ENCODE measurements at places on chromosomes 7 and 10. TPM values are rescaled to one million over a fixed set of nuclear protein-coding genes. Genes with fewer than 3 reads are reported as not detected.

Gene LIPM
- total RNA-seq = 33.0 TPM

Gene CXCL12
- total RNA-seq = 13.9 TPM

GRCh38 chr7:115722302-115722977 lies 308.1 kb downstream of the TFEC start:
- H3K4me1 ChIP-seq = no peaks in the 10 kb centered on the region
- H3K27me3 ChIP-seq = no peaks in the 10 kb centered on the region
- no peaks in the 10 kb centered on the region for H3K36me3 ChIP-seq
- DNase-seq = no peak
- H3K27ac ChIP-seq = no peak overlapping the region

- H3K4me3 ChIP-seq = no peak overlapping the region
- H3K27ac ChIP-seq = no peak overlapping the region
- no peaks in the 10 kb centered on the region for H3K27me3 ChIP-seq
- no peaks in the 10 kb centered on the region for H3K4me1 ChIP-seq
- H3K36me3 ChIP-seq = no peaks in the 10 kb centered on the region
These were observed 912.9 kb downstream of the SORCS1 start for GRCh38 chr10:106251573-106251972.

DNA sequence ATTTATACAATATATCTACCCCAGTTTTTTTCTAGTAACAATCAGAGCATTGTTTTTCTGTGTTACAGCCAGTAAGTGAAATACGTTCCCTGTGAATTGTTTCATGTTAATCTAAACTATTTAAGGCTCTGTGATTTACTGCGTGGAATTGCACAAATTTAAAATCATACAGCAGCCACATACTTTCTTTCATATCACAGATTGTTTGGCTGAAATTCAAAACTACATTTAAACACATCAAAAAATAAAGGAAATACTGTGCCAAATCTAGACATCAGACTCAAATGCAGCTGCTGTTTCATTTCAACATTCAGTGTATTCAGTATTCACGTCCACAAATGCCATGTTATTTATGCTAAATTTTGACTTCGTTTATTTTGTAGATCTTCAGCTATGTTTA lies 242.6 kb upstream of the HGF start:
- H3K27me3 ChIP-seq = no peaks in the 10 kb centered on the region
- H3K4me3 ChIP-seq = no peak overlapping the region
- H3K4me1 ChIP-seq = no peaks in the 10 kb centered on the region
- DNase-seq = no peak
- H3K27ac ChIP-seq = no peak overlapping the region

DNA sequence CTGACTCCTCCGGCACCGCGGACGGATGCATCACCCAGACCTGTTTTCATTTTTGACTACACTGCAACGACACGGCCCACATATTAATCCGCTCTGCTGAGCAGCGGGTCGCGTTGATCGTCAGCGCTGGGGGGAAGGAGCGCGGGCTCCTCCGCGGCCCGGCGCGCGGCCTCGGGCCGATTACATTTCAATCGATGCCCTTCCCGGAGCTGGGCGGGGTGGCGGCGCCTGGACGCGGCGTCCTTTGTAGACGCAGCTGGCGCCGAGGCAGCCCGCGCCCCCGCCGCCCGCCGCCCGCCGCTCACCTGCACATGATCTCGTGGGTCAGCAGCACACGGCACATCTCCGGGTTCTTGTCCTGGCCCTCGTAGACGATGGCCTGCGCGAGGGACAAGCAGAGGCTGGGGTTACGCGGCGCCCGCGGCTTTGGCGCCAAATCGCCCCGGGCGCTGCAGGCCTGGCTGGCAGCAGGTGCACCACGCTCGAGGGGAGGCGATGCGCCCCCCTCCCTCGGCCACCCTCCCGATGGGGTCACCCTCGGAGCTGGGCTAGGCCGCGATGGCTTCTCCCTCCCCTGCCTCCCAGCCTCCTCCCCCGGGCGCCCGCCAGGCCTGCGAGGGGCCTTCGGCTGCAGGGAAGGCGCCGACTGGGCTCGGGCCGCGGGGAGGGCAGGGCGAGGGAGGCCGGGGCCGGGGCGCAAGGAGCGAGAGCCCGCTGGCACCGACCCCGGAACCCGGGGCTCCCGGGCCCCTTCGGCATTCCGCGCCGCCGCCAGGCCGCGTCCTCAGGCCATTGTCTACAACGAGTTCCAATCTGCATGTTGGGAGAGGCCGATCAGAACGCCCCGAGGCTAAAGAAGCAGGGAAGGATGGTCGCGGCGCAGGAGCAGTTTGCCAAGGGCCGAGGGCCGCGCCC lies 5.2 kb downstream of the EBF3 start:
- H3K4me1 ChIP-seq = peaks cover 39% of the 10 kb centered on the region
- no peak overlapping the region for H3K27ac ChIP-seq
- H3K27me3 ChIP-seq = peaks cover 99% of the 10 kb centered on the region
- H3K36me3 ChIP-seq = no peaks in the 10 kb centered on the region
- DNase-seq = no peak

DNA sequence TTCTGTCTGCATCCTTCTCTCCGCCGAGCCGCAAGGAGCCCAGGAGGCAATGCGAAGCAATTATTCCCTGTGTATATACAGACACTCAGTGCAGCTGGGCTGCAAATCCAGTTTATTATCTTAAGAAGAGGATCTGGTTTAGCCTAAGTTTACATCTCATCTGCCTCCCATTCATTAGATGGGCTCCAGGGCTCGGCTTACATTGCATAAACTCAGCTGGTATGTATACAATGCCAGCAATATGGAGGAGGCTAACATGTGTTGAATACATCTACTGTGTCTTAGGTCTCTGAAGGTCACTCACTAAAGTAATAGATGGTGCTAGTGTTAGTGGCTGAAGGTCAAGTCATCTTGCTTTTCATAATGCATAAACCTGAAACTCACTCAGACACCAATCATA lies 996.8 kb downstream of the KCNMA1 start:
- H3K36me3 ChIP-seq = no peaks in the 10 kb centered on the region
- DNase-seq = no peak
- no peaks in the 10 kb centered on the region for H3K27me3 ChIP-seq
- H3K4me1 ChIP-seq = no peaks in the 10 kb centered on the region
- H3K27ac ChIP-seq = no peak overlapping the region

DNA sequence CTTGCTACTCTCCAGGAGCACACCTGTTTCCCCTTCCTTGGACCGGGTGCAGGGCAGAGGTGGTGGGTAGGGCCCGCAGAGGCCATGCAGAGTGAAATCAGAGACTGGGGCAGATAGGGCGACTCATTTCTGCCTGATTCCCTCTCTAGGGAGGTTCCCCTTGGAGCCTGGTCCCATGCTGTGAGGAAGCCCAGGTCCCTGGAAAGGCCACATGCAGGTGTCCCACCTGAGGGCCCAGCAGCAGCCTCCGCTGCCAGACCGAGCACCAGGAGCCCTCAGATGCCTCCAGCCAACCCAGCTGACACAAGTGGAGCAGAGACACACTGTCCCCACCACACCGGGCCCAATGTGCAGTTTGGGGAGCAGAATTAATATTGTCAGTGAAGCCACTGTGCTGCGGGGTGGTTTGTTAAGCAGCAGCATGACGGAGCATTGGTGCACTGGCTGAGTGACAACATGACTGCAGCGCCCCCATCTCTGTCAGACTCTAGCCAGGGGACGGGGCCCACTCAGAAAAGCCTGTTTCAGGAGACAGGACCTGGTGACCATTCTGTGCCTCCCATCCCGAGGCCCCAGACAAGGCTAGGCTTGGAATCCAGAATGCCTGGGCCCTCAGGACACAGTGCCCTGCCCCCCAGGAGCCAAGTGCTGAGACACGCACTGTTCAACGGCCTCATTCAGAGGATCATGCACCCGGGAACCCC lies 30.4 kb upstream of the RET start:
- peak; percentile 63 for DNase-seq
- H3K27ac ChIP-seq = no peak overlapping the region

DNA sequence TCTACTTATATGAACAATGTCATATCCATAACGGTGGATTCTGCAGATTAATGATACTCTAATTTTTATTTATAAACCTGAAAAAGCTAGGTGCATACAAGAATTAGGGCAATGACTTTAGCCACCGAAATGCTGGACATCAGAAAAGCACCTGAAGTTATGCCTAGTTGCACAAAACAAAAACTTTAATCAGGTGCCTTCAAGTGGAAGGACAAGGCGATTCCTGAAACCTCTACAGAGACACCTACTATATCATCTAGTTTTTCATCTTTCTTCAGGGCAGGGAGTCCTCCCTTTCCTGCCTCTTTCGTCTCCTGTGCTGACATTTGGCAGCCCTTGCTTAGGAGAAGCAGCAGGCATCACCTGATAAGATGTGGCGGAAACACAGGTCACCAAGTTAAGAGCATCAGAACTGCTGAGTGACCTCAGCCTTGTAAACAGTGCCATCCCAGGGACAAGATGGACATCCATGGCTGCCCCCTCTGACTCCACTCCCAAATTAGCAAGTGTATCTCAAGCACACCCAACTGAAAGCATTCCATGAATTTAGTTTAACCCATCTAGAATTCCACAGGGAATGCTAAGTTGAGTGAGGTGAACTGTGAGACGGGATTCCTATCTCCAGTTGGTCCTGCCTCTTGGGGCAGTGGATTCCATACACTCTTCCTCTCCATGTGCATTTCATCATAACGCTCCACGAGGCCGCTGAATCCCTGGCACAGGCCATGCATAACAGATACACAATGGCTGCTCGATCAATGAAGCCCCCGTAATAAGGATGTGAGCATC lies 5.8 kb downstream of the ITPRIP start:
- H3K36me3 ChIP-seq = no peaks in the 10 kb centered on the region
- peaks cover 100% of the 10 kb centered on the region for H3K4me1 ChIP-seq
- H3K27ac ChIP-seq = peak overlapping the region; percentile 95
- no peaks in the 10 kb centered on the region for H3K27me3 ChIP-seq
- H3K4me3 ChIP-seq = no peak overlapping the region

Gene COL17A1
- total RNA-seq = 1,768 TPM

Gene PPIF
- total RNA-seq = 92.8 TPM

DNA sequence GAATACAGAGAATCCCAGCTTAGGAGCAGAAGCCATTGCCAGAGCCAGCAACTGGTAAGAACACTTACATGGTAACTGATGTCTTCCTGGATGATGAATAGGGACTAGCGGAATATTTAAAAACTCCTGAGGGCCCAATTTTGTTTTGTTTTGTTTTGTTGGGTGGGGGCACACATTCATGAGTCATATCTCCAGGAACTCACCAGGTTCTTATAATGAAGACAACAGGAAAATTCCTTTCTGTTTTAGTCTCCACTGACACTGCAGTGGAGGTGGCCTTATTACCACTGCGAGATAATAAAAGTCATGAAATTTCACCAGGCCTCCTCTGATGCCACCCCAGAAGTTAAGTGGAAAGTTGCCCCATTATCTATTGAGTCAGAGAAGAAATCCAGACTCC lies 6.6 kb upstream of the CUZD1 start:
- peaks cover 24% of the 10 kb centered on the region for H3K36me3 ChIP-seq
- H3K4me3 ChIP-seq = no peak overlapping the region
- H3K4me1 ChIP-seq = no peaks in the 10 kb centered on the region
- no peaks in the 10 kb centered on the region for H3K27me3 ChIP-seq
- no peak for DNase-seq

GRCh38 chr7:138979988-138980562 lies 1.1 kb downstream of the KIAA1549 start:
- peaks cover 19% of the 10 kb centered on the region for H3K4me1 ChIP-seq
- H3K36me3 ChIP-seq = no peaks in the 10 kb centered on the region
- DNase-seq = no peak
- peaks cover 9% of the 10 kb centered on the region for H3K27me3 ChIP-seq
- peak overlapping the region; percentile 59 for H3K4me3 ChIP-seq
- H3K27ac ChIP-seq = no peak overlapping the region

DNA sequence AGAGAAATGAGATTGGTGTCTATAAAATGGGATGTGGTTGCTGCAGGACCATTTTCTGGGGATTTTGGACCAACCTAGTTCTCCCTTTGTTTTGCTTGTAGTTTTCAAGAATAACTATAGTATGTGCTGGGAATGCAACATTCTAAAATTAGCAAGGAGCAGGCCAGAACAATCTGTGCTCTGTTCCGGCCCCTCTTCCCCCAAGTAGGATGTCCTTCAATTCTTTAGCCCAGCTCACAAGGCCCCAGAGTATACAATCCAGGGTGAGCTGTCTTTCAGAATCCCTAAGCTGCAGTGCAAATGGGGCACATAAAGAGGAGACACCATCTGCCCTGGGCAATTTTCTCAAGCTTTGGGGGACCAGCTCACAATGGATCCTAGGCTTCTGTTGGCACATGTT lies 809.1 kb downstream of the TNS3 start:
- no peak for DNase-seq
- H3K4me3 ChIP-seq = no peak overlapping the region
- H3K27ac ChIP-seq = no peak overlapping the region
- H3K27me3 ChIP-seq = no peaks in the 10 kb centered on the region

DNA sequence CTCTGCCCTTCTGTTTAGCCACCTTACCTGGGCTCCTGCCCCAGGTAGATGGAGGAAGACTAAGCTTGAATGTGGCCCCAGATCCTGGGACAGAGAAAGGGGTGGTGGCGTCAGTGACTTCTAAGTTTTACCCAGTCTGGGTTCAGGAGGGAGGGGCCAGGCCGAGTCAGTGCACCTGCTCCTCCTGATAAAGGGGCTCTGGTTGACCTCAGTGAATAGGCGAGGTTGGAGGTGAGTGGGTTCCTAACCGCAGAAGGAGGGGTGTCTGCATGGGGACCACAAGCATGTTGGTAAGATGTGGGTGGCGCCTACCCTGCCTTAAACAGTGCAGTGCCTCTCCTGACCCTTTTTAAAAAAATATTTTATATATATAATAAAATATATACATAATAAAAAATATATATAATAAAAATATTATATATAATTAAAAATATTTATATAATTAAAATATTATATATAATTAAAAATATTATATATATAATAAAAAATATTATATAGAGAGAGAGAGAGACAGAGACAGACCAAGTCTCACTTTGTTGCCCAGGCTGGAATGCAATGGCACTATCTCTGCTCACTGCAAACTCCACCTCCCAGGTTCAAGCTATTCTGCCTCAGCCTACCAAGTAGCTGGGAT lies 97.3 kb upstream of the GTF2I start:
- H3K36me3 ChIP-seq = peaks cover 33% of the 10 kb centered on the region
- H3K4me3 ChIP-seq = no peak overlapping the region
- H3K4me1 ChIP-seq = no peaks in the 10 kb centered on the region

GRCh38 chr10:87093632-87094372 lies 841 bp downstream of the GLUD1 start:
- peak; percentile 88 for DNase-seq
- H3K36me3 ChIP-seq = peaks cover 1% of the 10 kb centered on the region
- peaks cover 51% of the 10 kb centered on the region for H3K4me1 ChIP-seq

Gene ZNF853
- total RNA-seq = 4.6 TPM

- H3K36me3 ChIP-seq = no peaks in the 10 kb centered on the region
- DNase-seq = no peak
- H3K4me3 ChIP-seq = peak overlapping the region; percentile 27
- no peaks in the 10 kb centered on the region for H3K4me1 ChIP-seq
These were observed 160.8 kb downstream of the LRMDA start for GRCh38 chr10:75592151-75592787.

Gene HERC4
- total RNA-seq = 34.9 TPM

GRCh38 chr10:30765022-30765615 lies 135.6 kb upstream of the LYZL2 start:
- H3K4me3 ChIP-seq = no peak overlapping the region
- no peaks in the 10 kb centered on the region for H3K4me1 ChIP-seq
- no peak for DNase-seq
